H9 (cell line): ENCODE measurements at places on chromosomes 2 and 18. TPM values are rescaled to one million over a fixed set of nuclear protein-coding genes. Genes with fewer than 3 reads are reported as not detected.

The INO80D gene
- total RNA-seq: 45.7 and 46.0 TPM in 2 replicates

- DNase-seq: no peak
Observed at GRCh38 chr18:24754583-24755253, 294.3 kb downstream of the HRH4 start.

GRCh38 chr2:15942711-15943345 is 2.5 kb downstream of the MYCN start:
- no peak for DNase-seq

- no peak for DNase-seq
Observed at GRCh38 chr2:121998751-121999150, 243.3 kb downstream of the TSN start.

The FRZB gene
- 1.1 and 1.3 TPM in 2 replicates for total RNA-seq

GRCh38 chr18:48554610-48555400 is 16.0 kb downstream of the CTIF start:
- no peak for DNase-seq

GRCh38 chr2:219918944-219919343 is 291.5 kb downstream of the SLC4A3 start:
- no peak for DNase-seq

- DNase-seq: no peak
Observed at GRCh38 chr18:10566390-10566789, 40.6 kb downstream of the NAPG start.

GRCh38 chr2:134282629-134283400 is 28.9 kb downstream of the MGAT5 start:
- DNase-seq: no peak

DNA sequence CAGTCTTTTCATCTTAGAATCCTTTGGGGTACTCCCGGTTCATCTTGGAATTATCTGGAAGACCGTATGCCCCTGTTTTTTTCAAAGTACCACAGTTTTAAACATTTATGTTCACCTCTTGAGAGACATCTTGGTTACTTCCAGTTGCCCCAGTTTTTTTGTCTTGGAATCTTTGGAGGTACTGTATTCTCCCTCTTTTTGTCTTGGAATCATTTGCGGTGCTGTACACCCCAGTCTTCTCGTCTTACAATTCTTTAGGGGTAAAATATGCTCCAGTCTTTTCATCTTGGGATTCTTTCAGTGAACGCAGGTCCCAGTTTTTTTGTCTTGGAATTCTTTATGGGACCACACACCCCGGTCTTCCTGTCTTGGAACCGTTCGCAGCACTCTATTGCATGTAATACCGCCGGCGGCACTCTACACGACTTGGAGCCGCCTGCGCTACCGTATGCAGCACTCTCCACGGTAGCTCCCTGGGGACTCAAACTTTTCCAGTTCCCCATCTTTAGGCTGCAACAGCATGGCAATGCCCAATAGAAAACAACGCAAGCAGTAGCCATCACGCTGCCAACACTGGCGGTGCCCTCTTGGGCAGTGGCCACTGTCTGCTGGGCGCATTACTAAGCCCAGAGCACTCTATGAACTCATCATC is 21.2 kb upstream of the ZDBF2 start:
- peak; percentile 52 for DNase-seq

DNA sequence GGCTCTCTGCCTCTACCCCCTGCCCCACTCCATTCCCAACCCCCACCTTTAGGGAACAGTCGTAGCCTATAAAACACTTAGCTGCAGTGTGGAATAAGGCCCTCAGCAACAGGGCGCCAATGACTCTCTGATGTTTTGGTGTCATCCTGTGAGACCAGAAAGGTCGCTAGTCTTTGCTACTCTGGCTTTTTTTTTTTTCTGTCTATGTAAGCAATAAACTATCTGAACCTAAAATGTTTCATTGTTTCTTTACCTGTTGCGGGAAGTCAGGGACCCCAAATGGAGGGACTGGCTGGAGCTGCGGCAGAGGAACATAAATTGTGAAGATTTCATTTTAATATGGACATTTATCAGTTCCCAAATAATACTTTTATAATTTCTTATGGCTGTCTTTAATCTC is 154.6 kb downstream of the COPS8 start:
- no peak for DNase-seq

DNA sequence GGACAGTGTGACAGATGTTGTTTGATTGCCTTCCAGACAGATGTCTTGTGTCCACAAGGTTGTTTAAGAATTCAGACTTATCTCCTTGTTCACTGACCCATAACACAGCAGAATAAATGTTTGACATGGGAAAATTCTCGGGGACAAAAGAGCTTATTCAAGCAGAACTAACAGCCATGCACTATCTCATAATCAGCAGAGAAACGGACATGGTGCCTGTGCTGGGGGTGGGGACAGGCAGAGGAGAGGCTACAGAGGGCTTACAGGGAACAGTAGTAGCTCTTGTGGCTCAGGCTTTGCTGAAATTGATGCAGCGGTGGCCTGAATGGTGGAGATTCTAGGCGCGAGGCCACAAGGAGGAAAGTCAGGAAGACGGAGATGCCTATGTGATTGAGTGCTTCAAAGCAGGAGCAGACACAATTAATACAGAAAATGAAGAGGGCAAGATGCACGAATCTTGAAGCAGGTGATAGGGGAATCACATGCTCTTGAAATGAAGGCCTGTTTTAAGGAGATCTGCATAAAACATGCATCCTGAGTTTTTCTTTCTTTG is 62.0 kb upstream of the CAB39 start:
- no peak for DNase-seq

The REG3A gene
- total RNA-seq: not detected in 2 replicates

- no peak for DNase-seq
Observed at GRCh38 chr2:77325395-77325794, 196.8 kb downstream of the LRRTM4 start.

DNA sequence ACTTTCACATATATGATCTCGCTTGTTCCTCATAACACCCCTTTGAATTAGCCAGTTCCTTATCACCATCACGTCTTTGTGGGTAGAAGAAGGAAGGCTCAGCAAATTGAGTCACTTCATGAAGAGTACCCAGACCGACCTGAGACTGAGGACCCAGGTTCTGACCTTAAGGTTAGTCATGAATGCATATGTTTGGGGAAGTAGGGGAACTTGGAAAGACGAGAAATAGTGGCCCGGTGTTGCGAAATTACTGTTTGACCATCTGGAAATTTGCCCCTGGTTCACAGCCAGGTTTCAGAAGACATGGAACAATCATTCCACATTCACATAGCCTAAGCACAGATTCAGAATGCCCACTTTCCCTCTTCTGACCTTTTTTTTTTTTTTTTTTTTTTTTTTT is 59.8 kb downstream of the MEIS1 start:
- no peak for DNase-seq

- no peak for DNase-seq
Observed at GRCh38 chr2:201656740-201657139, 13.4 kb upstream of the TMEM237 start.

The KIAA2012 gene
- not detected in 2 replicates for total RNA-seq

DNA sequence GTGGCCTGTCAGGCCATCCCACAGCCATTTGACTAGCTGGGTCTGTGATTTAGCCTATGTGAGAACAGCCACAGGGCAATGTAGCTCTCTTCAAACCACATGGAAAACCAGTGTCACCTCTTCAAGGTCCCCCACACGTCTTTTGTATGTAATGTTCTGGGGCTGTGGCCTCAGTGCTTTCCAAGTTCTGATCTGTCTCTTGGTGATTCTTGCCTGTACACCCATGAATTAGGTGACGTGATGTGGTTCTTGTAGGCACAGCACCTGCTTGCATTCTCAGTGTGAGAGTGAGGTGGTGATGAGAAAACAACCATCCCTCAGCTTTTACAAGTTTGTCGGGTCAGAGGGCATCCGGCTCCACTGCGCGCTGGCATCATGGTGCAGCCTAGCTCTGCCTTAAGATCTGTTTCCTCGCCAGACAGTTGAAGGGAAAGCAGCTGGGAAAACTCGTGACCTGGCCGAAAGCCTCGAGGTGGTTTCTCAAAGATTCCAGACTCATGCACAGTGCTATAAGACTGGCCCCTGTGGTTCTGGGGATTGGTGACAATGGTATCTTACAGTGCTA is 125.8 kb downstream of the TANC1 start:
- no peak for DNase-seq

DNA sequence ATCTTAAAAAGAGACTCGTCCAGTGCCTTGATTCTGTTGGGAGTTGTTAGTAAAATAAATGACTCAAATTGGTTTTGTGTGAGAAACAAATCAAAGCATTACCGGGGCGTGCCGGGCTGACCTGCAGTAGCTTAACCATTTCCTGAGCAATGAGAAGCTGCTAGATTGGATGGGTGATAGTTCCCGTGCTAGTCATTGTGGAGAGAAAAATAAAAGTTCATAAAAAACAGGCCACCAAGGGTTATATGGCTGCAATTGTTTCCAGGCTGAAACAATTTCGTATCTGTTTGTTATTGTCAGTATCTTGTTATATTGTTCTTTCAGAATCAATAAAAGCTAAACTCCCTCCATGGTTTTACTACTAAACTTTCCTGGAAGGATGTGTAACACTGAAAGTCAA is 314.4 kb downstream of the MTX2 start:
- DNase-seq: no peak

The RGPD8 gene
- 6.6 and 8.1 TPM in 2 replicates for total RNA-seq

- DNase-seq: no peak
Observed at GRCh38 chr2:164535280-164536025, 85.8 kb downstream of the GRB14 start.

- DNase-seq: no peak
Observed at GRCh38 chr2:241741016-241741415, 6.6 kb downstream of the D2HGDH start.

The MRO gene
- total RNA-seq: 0.57 and 0.72 TPM in 2 replicates

DNA sequence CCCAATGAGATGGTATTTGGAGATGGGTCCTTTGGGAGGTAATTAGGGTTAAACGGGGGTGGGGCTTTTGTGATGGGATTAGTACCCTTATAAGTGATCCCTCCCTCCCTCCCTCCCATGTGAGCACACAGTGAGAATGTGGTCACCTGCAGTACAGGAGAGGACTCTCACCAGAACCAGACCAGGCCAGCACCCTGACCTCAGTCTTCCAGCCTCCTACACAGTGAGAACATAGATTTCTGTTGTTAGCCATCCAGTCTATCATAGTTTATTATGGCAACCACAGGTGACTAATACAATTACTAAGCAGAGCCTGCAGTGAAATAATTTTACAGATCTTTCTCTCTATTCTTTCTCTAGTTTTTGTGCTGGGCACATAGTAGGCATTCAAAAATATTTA is 137.7 kb upstream of the PKDCC start:
- no peak for DNase-seq
